ENCODE measurements at places on chromosomes 2 and 18.
A peak's percentile ranks its signal among the peaks of the same experiment; 100 is the strongest.

DNA sequence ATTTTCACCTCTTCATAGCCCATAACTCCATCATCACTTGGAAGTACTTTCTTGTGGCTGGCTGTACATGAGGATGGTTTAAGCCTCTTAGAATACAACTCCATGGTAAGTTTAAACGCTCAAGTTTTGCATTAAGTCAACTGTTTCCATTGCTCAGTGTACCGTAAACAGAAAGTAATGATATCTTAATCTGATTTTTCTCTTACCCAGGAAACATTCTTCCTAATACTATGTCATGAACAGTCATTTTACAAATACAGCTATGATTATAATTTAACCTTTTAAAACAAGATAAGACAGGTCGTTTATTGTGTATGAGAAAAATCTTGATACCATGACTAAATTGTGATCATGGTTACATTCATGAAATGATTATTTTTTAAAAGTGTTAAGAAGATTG lies 11.6 kb upstream of the DYNC2LI1 start:
- DNase-seq, result no peak

DNA sequence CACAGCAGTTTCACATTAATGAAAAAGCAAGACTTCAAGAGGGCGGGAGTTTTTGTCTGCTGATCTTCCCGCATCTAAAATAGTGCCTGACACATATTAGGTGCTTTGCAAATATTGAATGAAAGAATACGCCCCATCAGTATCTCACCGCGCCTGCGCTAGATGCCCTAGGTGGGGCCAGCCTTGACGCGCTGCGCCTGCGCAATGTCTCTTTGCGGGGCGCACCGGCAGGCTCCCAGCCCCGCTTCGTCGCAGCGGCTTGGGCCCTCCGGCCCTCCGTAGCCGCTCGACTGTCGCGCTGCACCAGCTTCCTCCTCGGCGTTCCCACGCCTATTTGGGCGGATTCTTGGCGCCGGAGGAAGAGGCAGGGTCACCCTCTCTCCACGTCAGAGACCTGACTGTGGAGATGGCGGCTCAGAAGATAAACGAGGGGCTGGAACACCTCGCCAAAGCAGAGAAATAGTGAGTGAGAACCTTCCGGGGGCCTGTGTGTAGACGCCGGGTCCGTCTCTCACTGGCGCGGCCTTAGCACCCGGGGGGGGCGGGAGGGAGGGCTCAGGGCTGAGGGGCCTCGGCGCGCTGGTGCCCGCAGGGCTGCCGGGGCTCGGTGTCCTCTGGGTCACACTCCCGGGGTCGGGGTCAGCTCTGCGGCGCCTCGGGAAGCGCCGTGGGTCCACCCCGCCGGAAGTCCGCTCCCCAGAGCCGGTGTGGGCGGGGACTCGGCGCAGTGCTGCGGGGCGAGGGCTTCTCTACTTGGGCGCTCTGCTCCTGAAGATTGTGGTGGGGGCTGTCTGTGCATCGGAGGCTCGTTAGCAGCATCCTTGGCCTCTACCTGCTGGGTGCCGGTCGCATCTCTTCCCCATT lies at the start of gene NAPG:
TSS of gene NAPG (plus strand) at position 331 of the 864 bp plus-strand sequence. CDS start at position 407, 76 bp downstream.
- peak; percentile 93 for DNase-seq

DNA sequence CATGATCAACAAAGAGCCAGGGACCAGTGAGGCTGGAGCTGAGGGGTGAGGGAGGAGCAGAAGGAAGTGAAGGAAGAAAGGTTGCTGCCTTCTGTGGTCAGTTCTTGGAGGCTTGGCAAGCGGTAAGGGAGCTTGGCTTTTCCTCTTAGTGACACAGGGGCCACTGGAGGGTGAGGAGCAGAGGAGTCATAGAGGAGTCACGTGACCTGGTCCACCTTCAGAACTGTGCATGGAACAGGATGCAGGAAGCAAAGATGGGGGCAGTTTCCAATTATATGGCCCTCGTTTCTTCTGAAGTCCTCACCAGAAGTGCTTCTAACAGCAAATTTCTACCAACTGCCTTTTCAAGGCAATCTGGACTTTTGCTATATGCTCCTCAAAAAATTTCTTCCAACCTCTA lies 326.9 kb upstream of the SMIM21 start:
- DNase-seq, result no peak

DNA sequence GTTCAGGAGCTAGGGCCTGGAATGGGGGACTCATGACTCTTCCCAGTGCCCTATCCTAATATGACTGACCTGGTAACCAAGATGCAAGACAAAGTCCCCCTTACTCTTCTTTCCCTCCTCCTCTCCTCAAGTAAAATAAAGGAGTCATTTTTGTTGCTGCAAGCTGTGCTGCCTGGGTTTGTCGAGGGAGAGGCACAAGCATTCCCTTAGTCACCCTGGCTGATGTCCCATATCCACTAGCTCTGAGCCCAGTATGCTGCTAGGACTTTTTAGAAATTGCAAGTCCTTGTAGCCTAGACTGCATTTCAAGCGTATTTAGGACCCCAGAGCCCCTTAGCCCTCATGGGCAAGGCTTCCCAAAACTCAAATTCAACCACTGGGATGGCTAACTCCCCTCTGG lies 338.5 kb upstream of the SETBP1 start:
- no peak for DNase-seq

DNA sequence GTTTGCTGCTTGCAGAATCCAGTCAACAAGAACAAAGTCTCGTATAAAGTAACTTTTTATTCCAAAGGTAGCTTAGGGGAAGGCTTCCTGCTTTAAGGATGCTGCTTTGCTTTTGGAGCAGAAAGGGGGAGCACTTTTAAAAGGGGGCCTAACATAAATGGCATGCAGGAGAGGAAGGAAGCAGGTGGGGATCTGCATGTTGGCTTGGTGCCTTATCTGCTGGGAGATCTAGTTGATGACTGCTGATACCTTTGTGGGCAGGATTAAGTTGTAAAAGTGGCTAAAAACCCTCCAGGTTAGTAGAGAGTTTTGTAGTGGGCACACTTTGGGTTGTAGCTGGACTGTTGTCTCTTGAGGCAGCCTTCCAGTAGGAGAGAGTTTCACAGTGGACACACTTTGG lies 22.5 kb downstream of the UBR3 start:
- DNase-seq, result no peak

DNA sequence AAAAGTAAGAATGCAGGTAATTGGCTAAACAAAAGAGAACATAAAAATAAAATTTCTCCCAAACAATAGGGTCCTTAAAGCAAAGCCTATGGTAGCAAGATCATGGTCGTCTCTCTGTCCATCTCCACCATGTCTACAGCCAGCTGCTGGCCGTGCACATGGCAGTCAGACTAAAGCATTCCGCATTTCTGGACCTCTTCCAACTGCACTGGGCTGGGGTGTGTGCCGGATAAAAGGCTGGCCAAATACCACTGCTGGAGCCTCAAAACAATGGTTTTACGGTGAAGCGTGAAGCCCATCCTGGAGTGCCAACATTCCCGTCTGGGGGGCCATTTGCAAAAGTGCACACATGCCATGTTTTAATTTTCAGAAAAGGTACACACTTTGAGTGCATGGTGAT lies 74.8 kb upstream of the PIEZO2 start:
- no peak for DNase-seq

- DNase-seq, result peak; percentile 15
Observed at GRCh38 chr18:24514439-24514838, 54.0 kb downstream of the HRH4 start.

GRCh38 chr2:200618590-200619021 lies 32.8 kb downstream of the AOX1 start:
- DNase-seq, result peak; percentile 88

DNA sequence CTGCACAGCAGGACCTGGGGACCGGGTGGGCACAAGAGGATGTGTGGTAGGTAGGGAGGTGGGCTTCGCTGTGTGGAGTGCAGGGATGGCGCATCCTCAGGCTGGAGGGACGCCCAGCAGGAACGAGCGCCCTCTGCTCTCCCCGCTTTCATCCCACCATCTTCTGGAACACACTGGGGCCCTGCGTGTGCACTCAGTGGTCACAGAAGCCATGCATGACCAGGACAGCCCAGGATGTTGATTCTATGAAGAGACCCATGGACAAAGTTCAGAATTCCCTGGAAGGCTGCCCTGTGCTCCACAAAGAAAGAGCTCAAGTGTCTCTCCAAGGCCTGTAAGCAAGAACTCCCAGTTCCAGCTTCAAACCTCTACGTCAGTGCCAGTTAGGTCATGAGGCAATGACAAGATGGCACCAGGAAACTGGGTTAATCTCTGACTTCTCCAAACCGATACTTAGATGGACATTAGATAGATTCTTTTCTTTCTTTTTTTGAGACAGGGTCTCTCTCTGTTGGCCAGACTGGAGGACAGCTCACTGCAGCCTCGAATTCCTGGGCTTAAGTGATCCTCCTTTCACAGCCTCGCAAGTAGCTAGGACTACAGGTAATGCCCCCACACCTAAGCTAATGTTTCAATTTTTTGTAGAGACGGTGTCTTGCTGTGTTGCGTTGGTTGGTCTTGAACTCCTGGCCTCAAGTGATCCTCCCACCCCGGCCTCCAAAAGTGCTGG lies 3.4 kb downstream of the SLC66A2 start:
- no peak for DNase-seq

DNA sequence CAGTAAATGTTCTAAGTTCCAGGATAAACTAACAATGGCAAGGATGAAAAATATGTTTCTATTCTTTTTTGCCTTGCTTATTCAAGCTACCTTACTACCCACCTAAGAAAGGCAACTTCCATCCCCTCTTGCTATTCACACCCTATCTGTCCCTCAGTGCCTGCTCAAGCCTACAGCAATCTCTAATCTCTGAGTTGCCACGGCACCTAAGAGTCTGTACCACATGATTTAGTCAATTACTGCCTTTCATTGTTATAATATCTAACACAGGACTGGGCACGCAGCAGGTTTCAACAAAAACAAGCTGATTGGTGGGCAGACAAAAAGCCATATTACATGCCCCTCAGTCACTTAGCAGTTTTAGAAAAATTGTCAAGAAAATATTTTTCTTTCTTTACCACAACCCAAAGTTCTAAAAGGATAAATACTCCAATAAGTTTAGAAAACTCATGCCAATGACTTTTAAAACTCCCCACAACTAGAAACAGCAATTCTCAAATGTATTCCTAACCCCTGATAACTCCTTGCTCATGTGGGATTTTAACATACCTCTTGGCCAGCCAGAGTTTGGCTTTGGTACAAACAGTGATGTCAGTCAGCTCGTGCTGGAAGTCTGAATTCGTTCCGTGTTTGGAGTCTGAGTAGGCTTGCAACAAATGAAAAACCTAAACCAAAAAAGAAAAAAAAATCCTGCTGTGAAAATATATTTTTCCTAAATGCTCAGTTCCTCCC lies 117.3 kb upstream of the ZFP36L2 start:
- DNase-seq, result peak; percentile 95
